ENCODE measurements at places on chromosomes 16 and 17.

GRCh38 chr16:85612191-85612800 lies 826 bp upstream of the GSE1 start:
- no peak for DNase-seq

DNA sequence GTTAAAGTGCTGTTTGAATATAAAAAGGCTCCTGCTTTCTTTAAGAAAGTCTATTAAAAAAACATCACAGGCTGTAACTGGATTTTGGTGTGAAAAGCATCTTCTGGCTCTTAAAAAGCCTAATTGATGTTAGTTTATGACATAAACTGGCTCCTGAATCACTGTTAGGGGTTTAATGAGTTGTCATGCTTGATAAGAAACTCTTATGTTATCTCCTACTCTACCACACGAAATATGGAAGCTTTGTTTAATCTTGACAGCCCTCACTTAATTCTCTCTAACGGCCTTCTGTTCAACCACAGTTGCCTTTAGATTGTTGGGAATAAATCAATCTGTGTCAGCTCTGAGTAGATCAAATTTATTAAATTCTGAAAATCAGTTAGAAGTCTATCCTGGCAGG lies 51.5 kb downstream of the CPPED1 start:
- no peak for DNase-seq

GRCh38 chr17:63832455-63832854 lies 5.0 kb upstream of the FTSJ3 start:
- no peak for DNase-seq

DNA sequence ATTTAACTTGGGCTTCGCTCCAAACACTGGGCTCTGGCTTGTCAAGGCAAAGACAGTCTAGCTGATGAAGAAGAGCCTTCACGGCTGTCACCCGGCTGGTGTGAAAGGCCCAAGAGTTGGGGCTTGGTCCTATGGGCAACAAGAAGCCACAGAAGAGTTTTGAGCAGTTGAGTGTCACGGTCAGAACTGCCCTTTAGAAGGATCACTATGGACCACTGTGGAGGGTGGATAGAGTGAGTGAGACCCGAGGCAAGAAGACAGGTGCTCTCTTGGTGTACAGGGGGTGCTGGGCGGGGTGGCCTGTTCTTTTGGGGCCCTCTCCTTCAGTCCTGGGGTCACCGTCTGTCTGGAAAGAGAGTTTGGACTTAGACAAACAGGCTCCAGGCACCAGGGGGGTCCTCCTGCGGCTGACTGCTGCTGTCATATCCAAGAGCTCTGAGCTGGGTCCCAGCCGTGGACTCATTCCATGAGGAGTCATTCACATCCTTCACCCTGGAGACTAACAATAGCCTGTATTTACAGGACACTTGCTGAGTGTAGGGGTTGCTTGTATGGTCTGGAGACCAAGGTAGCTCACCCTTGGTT lies 2.4 kb downstream of the PIMREG start:
- DNase-seq: no peak

DNA sequence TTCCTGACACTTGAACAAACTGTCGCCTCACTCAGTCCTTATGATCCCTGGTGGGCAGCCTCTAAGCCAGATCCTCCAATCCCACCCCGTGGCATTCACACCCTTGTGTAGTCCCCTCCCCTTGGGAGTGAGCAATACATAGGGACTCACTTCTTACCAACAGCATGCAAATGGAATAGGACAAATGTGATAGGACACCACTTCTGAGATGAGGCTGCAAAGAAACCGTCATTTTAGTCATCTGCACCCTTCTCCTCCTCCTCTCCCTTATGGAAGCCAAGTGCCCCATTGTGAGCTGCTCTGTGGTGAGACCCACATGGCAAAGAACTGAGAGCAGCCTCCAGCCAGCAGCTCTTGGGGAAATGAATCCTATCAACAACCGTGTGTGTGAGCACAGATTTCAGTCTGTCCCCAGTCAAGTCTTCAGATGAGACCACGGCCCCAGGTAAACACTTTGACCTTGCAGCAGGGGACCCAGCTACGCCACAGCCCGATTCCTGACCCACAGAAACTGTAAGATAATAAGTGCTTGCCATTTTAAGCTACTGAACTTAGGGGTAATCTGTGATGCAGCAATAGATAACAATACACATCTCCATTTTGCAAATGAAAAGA lies 46.9 kb downstream of the ZFHX3 start:
- DNase-seq: no peak

DNA sequence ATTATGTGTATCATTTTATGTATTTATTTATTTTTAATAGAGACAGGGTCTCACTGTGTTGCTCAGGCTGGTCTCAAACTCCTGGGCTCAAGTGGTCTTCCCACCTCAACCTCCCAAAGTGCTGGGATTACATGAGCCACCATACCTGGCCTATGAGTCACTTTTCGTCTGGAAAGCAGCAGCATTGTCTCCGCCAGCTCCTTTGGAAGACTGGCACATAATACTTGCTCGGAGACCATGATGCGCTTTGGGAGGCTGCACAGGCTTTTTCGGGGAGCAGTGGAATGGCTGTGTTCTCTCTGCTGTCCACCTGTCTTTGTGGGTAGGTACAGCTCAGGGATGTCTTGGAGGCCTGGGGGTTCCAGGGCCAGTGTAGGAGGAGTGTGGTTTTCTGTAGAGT lies 102.2 kb downstream of the AATF start:
- DNase-seq: no peak

DNA sequence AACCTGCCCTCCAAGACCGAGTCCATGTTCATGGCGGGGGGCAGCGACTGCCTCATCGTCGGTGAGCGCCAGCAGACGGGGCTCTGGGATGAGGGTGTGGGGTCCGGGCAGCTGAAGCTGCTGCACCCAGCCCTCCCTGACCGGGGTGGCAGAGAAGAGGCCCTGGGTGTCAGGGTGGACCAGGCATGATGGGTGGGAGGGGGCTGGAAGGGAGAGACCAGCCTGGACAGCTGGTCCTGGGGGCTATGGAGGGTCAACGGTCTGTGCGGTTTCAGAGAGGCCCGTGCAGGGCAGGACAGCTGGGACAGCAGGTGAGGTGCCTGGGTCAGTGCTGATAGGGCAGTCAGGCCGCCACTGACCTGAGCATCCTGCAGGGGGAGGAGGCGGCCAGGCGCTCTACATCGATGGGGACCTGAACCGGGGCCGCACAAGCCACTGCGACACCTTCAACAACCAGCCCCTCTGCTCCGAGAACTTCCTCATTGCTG lies 13.3 kb upstream of the ATP6V0C start:
- DNase-seq: peak; percentile 60

GRCh38 chr16:3988824-3989223 lies 108.3 kb upstream of the CREBBP start:
- no peak for DNase-seq

DNA sequence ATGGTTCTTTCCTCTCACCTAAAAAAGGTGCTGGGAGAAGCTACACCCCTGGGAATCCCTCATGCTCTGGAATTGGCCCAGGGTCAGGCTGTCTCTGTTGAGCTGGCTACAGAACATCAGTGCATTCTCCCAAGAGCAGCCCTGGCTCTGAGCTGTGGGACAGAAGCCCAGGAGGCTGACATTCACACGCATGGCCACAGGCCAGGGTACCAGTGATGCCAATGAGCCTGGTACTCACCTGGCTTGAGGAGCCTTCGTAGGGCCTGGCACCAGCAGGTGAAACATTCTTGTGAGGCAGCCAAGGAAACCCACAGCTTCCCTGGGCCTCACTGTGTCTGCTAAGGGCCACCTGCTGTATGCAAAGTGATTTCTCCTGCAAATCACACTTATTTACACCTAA lies 121.7 kb upstream of the CCL2 start:
- DNase-seq: no peak

DNA sequence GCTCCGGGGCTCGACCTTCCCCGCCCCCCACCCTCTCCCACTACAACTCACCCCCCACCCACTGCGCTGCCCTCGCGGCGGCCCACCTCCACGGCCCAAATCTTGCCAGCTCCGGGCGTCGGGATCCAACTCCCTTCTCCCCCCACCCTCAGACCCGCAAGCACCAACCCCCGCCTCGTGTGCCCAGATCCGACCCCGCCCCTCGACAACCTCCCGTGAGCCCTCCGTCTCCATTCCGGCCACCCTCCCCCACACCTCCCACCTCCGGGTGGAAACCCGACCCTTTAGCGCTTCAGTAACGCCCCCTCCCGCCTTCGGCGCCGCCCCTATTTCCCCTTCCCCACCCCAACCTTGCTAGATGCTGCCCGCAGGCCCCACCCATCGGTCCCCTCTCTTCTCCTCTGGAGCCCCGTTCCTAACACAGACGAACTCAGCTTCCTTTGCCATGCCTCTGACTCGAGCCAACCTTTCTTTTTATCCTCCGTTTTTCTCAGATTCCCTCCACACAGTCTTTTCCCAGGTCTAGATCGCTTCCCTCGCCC lies 717 bp downstream of the UBE2Z start:
- DNase-seq: peak; percentile 88

DNA sequence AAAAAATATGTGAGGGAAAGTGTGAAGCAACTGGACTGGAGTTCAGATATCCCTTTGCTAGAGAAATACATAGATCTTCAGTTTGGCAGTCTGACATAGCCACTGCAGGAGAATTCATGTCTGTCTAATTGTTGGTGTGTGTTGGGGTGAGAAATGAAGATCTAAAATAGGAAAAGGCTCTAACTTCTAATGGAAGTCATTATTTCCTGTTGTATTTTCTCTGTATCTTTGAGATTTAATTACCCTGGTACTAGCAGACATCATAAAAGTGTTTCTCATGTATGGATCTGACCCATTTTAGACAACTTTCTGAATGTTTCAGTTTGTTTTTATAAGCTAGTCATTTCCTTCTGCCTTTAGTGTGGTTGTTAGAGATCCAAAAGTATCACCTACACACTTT lies 128.3 kb downstream of the NLK start:
- no peak for DNase-seq

DNA sequence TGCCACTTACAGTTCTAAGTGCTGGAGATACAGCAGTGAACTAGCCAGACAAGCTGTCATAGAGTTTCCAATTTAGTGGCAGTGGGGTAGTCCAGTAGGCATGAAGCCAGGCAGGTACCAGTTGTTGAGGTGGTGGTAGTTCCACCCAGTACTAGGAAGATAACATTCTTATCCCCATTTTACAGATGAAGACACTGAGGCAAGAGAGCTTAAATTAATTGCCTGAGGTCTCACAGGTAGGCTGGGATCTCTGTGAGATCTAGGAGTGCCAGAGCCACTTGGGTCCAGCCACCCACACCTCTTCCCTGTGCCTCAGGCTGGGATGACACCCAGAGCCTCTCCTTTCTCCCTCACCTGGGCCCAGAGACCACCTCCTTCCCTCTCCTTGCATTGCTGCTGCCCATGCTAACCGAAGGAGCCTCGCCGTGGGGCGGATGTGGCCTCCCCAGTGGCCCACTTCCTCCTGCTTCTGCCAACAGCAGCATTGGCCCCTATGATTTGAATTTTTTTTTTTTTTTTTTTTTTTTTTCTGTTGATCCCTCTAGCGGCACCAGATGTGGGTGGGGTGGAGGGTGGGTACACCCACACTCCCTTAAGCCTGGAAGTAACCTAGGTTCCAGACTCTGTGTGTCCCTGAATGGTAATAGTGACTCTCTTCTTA lies 114.0 kb downstream of the PRKCB start:
- DNase-seq: no peak

- DNase-seq: no peak
These were observed 593.1 kb upstream of the CDH5 start for GRCh38 chr16:65773301-65773874.

DNA sequence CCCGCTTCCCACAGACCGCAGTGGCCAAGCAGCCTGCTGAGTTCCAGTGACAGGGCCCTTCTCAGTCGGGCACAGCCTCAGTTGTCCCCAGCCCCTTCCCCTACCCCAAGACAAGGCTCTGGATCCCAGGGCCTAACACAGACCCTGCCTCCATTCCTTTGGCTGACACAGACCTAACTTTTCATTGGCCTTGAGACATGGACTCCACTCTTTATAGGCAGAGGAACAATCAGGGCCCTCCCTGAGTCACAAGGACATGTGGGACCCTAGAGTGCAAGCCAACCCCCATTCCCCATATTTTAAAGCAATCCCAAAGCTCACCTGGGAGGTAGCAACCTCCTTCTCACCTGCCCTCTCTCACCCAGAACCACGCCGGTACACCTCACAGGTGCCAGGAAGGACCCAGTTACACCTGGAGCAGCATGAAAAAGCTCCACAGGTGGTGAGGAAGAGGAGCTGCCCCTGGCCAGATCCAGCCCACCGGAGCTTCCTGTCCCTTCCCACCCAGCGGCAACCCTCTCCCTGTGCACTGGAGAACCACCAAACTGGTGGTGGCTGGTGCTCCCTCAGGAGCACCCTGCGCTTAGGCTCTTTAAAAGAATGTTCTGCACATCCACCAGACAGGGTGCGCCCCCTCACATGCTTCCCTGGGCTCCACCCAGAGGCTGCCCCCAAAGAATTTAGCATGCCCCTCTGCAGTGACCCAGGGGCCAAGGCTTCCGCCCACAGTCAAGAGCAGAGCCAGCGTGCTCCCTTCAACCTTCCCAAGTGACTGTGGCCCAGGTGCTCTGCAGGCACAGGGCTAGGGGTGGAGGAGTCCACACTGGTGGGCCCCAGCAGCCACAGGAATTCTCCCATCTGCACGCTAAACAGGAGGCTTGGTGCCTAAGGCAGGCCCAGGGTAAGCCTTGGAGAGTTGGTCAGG lies 3.4 kb downstream of the MNT start:
- no peak for DNase-seq

DNA sequence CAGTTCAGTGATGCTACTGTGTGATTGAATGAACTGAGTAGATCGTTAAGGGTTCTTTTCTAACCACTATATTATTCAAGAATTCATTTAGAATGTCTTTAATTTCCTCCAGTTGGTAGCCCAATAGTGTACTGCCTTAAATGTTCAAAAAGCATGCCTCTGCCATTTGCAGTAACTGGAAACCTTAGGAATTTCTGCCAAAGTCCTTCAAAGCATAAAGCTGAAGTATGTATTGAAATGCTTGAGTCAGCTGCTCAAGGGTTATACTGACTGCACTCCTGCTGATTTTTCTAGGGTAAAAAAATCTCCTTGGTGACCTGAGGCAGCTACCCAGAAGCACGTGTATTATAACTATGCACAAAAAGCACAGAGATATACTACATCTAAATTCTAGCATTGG lies 56.5 kb downstream of the SNTB2 start:
- DNase-seq: no peak

GRCh38 chr16:15903960-15904359 lies 15.6 kb upstream of the CEP20 start:
- DNase-seq: no peak

DNA sequence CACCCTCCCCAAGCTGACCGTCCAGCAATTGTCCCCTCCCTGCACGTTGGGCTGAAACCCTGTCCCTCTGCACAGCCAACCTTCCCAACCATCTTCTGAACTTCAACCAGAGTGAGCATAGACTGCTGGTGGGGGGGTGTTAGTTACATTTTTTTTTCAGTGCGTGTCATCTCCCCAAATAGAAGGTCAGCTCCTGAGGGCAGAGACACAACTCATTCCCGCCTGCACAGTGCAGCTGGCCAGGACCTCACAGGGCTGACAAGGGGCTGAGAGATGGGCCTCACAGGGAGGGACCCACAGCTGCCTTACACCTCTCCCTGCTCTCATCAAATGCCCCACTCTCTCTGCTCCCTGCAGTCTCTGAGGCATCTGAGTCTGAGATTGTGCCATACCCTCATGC lies 8.4 kb downstream of the SRL start:
- DNase-seq: no peak
